ENCODE measurements at places on chromosomes 12 and 14.

- no peak for DNase-seq
Observed at GRCh38 chr12:15037091-15037687, 64.3 kb downstream of the PDE6H start.

DNA sequence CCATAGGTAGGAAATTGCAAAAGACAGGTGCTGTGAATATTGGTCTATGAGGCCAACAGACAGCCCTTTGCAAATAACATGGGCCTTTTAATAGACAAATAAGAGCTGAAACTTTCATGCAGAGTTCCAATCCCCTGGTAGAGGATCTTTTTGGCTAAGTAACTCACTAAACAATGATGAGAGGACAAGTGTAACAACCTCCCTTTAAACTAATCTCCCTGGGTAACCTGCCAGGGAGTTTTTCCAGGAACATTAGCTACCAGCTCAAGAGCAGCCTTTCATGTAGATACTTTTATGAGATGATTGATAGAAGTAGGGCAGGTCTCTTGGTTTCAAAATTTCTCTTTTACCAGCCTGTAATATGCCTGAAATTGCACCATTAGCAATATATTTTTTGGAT is 13.8 kb upstream of the CACNA1C start:
- DNase-seq = no peak

GRCh38 chr12:124381456-124382296 is 86.8 kb downstream of the RFLNA start:
- no peak for DNase-seq

- no peak for DNase-seq
Observed at GRCh38 chr12:116884871-116885270, 3.6 kb upstream of the HRK start.

- DNase-seq = no peak
Observed at GRCh38 chr12:2372735-2373134, 319.9 kb downstream of the CACNA1C start.

- no peak for DNase-seq
Observed at GRCh38 chr12:132218915-132219314, 74.7 kb downstream of the NOC4L start.

DNA sequence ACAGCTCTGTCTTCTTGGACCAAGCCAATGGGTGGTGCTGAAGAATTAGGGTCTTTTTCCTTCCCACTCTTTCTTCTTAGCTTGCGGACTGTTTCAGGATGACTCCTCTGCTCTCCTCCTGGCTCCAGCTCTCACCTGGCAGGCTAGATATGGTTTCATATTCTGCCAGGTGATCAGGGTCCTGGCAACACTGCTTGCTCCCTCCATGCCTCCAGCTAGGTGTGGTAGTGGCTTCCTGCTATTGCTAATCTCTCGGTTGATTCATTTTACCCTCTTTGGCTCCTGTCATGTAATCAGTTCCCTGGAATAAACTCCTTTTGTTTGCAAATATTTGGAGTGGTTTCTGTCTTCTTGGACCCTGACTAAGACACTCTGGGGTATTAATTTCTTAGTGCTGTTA is 4.3 kb upstream of the GZMH start:
- no peak for DNase-seq

DNA sequence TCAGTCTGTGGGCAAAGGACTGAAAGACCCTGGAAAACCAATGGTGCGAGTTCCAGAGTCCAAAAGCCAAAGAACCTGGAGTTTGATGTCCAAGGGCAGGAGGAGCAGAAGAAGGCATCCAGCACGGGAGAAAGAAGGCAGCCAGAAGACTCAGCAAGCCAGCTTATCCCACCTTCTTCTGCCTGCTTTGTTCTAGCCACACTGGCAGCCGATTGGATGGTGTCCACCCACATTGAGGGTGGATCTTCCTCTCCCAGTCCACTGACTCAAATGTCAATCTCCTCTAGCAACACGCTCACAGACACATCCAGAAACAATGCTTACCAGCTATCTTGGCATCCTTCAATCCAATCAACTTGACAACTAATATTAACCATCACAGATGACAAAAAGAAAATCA is 57.2 kb upstream of the CAPRIN2 start:
- DNase-seq = no peak

- DNase-seq = no peak
Observed at GRCh38 chr12:39235990-39236767, 206.7 kb downstream of the KIF21A start.

GRCh38 chr12:5489760-5490406 is 58.0 kb downstream of the NTF3 start:
- no peak for DNase-seq

GRCh38 chr12:62643486-62643885 is 176.9 kb downstream of the MON2 start:
- no peak for DNase-seq
